ENCODE measurements at places on chromosomes 7 and 10.

GRCh38 chr7:7201578-7202374 is 19.4 kb downstream of the C1GALT1 start:
- DNase-seq = no peak

- DNase-seq = no peak
Measured at GRCh38 chr7:151927011-151927410, 29.2 kb upstream of the GALNTL5 start.

DNA sequence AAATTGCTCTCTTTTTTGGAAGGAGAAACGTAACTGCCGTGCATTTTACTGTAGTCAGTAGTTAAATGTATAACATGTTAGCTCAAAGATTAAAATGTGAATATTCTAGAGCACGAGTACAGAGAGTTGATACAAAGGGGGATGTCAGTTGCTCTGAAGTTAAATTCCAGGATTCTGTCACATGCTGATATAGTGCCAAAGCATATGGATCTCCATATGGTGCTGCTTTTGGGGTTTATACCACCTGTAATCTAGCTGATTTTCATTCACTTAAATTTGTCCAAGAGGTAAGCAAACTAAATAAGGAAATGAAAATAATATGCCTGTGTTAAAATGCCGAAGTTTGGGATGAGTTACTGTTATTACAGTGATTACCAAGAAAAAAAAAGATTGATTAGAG is 298.6 kb downstream of the EXOC4 start:
- no peak for DNase-seq

GRCh38 chr7:50543776-50544442 is 21.3 kb downstream of the DDC start:
- no peak for DNase-seq

GRCh38 chr10:61547297-61547696 is 94.1 kb upstream of the TMEM26 start:
- DNase-seq = no peak

DNA sequence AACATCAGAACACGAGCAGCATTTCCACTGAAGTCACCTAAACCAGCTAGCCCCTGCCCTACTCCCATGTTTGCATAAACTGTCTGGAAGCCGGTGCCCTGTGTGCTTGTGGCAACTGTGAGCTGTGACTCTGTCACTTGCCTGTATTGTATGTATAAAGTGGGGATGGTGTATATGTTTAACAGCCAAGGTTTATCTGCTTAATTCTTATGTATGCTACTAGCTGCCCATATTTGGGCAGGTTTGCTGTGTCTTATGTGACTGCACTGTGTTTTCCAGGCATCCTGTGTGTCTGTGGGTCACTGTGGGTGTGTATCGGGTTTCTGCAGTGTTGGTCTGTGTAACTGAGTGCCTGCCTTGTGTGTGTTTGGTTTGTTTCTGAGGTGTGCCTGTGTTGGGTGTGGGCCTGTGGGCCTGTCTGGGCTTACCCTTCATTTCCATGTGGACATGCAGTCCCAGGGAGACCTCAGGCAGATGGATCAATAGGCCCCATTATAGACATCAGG is 9.3 kb downstream of the LBX1 start:
- DNase-seq = no peak

- DNase-seq = peak; percentile 71
Measured at GRCh38 chr7:45088821-45089340, at the start of gene NACAD. Gene NACAD, minus strand, starts transcription at chr7:45088969. Its CDS starts 75 bp downstream, at chr7:45088894.

DNA sequence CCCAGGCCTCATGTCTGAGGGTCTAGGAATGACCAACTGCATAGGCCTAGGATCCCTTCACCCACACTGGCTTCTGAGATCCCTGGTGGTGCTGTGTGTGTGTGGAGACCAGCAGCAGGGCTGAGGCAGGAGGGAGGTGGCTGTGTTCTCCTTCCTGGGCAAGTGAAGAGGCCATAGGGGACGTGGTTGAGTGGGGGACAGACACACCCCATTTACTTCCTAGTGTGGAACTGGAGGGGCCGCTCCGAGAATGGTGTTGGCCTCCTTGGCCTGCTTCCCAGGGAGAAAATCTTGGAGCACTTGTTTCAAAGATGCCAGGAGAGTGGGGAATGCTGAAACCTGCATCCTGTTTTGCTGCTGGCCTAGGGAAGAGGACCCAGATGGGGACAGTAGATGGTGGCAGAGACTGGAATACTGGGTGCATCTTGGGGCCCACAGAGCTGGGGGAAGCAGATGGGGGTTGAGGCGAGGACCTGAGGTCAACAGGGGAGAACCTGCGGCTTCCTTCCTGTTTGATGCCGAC is 19.1 kb downstream of the UBTD1 start:
- peak; percentile 39 for DNase-seq

DNA sequence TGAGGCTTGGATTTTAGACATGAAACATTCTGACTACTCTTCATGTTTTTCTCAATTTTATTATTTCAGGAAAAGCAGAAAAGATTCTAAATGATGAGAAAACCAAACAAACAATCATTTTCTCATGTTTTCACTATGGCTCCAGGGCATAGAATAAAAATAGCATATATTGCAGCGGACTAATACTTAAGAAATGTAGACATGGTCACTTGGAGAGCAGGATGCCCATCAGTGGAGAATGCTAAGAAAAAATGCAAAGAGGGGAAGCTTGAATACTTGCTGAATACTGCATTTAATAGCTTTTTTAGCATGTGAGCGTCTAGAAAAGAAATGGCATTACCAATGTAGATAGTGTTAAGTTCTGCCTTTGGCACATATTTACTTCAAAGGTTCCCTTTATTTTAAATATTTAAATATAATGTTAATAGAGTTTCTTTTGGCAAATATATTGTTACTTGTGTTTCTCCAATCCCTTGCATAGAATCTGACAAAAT is 107.9 kb downstream of the PPP1R17 start:
- DNase-seq = no peak

DNA sequence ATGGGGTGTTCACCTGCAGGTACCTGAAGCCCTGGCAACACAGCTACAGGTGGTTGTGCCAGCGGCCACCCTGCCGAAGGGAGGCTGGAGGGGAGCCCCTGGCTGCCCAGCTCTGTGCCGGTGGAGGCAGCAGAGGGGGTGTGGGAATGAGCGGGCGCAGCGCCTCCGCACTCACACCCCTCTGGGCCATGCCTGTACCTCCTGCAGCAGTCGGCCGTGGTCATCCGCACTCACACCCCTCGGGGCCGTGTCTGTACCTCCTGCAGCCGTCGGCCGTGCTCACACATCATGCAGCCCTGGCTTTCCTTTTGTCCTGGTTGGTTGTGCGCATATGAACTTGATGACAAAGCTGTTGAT is 1.7 kb downstream of the ZNF511 start:
- DNase-seq = no peak

DNA sequence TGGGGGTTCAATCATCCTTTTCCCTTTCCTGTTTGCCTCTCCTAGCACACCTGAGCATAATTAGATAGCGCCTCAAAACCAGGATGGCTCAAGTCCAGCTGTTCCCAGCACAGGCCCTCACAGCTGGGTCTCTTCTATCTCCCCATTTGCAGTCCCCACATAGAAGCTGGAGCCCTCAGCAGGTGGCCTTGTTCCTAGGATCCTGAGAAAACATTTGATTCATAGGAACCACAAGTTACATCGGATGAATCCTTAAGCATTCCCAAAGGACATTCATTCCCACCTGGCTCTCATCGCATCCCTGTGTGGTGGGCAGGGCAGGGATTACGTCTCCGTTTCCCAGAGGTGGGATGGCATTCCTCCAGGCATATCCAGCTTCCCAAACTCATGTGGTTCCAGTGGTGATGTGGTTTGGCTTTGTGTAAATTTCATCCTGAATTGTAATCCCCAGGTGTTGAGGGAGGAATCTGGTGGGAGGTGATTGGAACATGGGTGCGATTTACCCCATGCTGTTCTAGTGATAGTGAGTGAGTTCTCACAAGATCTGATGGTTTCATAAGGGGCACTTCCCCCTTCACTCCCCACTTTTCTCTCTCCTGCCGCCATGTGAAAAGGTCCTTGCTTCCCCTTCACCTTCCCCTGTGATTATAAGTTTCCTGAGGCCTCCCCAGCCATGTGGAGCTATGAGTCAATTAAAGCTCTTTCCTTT is 49.8 kb upstream of the LEP start:
- no peak for DNase-seq

DNA sequence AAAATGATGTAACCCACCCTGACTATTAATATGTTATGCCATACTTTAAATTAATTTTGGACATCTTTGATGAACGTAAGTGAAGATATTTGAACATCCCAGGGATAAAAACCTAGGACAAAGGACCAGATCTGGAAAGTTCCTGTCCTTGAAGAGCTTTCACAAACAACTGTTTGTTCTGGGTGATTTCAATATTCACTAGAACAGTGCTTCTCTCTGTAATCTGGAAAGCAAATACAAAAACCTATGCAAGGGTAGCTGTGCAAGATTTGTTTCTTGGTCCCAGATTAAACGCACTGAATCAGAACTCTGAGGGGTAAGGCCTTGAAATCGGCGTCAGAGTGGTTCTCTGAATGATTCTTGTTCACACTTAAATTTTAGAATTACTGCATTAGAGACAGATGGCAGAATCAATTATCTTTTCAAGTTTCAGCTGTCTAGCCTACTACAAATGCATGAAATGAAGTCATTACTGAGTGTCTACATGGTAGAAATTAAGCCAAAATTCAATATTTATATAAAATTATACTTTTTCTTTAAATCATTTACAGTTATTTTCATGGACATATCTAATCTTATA is 69.6 kb upstream of the CSTF2T start:
- no peak for DNase-seq

GRCh38 chr7:7965301-7965700 is 3.3 kb upstream of the GLCCI1 start:
- DNase-seq = no peak

DNA sequence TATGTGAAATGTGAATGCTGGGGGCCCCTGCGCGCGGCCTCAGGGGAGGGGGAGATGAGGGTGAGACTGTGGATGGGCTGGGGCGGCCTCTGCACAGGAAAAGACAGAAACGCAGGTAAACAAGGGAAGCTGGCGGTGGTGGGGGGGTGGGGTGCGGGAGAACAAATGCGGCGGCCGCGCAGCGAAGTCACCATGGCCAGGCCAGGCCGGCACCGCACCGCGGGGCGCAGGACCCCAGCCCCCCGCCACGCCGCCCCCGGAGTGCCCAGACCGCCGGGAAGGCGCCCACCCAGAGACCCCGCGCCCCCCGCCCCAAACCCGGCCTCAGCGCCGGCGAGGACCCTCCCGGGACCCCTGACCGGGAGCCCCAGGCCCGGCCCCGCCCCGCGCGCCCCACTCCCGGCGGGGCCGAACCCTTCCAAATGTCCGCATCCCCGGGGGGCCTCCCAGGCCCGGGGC is 14.5 kb upstream of the DNAAF5 start:
- no peak for DNase-seq

DNA sequence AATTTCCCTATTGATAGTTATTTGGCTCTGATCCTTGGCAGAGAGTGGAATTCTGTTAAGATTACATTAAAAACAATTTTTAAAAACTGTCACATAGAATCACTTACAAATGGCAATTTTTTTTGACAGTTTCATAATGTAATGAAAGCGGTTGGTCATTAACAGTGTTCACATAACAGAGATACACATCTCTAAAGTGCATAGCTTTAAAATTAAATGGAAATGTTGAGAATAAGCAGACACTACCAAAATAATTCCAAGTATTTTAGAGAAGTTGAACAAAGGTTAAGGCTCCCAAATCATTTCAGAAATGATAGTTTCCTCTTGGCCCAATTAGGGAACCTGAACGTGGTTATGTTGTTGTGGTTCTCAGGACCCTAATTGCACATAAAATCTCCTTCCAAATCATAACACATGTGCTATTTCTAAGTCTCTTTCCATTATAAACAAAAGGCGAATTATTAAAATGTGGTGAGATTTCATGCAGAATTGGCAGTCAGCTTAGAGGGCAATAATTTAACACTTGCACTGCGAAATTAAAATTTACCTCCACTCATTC is 528.9 kb upstream of the FZD8 start:
- no peak for DNase-seq

DNA sequence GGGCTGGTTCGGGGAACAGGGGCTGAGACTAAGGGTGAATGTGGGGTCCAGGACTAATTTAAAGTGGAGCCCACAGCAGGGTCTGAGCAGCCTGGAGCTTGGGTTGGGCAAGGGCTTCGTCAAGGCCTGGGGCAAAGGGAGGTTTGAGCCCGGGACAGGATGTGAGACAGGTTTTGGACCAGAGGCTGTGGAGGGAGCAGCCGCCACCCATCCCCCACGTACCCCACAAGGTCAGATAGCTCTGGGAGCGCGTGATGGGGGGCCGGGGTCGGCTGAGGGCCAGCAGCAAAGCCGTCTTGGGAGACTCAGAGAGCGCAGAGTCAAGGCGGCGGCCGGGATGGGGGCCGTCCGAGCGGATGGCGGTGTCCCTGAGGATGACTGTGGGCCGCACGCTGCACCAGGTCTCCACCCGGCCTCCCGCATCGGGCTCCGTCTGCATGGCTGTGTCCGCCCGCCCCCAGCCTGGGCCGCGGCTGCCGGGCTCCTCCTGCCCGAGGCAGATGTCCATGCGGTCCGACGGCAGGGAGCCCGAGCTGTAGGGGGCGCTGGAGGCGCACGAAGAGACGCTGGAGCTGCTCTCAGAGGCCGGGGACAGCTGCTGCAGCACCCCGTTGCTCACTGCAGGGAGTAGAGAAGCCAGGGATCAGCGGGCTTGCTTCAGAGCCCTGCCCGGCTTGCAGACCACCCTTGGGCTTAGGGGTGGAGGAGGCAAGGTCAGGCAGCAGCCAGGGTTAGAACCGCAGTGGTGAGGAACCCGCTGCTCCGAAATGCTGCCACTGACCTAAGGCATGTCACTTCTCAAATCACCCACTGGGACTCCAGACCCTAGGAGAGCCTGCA is 12.1 kb downstream of the PDZD7 start:
- peak; percentile 72 for DNase-seq

GRCh38 chr7:148379677-148380076 is 210.9 kb upstream of the C7orf33 start:
- DNase-seq = no peak

- no peak for DNase-seq
Measured at GRCh38 chr10:69955897-69956740, 96.5 kb upstream of the MACROH2A2 start.

GRCh38 chr7:53475776-53476175 is 440.3 kb downstream of the POM121L12 start:
- no peak for DNase-seq

DNA sequence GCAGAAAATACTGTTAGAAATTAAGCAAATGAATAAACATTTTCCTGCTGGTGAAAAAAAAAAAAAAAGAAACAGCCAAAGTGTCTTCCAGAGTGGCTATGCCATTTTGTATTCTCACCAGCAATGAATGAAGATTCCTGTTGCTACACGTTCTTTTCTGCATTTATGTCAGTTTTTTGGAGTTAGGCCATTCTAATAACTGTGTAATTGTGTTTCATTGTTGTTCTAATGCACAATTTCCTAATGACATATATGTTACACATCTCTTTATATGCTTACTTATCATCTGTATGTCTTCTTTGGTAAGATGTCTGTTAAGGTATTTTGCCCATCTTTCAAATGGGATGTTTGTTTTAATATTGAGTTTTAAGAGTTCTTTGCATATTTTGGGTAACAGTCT is 213.7 kb downstream of the ITGB1 start:
- no peak for DNase-seq

GRCh38 chr10:131662851-131663250 is 238.0 kb upstream of the PPP2R2D start:
- DNase-seq = no peak
